ENCODE measurements at places on chromosomes 4 and X.

GRCh38 chr4:41384992-41385391 is 128.3 kb downstream of the UCHL1 start:
- DNase-seq = peak; percentile 17

DNA sequence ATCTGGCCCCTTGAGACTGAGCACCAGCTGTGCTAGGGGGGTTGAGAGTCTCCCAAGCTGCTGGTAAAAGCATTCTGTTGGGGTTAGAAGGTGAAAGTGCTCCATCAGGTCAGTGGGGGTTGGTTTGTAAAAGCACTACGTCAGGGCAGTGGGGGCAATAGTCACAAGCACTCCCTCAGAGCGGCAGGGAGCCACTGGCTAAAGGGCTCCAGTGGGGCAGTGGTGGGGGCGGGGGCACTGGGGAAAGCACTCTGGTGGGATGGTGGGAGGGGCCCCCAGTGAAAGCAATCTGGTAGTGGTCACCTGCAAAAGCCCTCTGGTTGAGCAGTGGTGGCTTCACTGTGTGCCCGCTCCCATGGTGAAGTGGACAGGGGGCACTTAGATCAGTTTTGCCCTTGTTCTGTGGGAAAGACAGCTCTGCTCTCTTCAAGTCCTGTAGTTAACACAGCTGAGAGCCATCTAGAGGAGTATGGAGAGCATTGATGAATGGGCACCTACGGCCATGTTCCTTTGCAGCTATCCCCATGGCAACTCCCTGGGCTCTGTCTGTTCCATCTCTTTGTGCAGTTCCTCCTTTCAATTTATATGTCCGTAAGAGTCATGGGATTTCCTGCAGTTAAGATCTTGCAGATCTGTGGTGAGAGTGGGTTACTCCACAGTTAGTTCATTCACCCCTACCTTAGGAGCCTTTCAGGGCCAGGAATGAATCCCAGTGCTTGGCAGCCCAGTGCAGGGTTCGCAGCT is 106.4 kb downstream of the SH3BGRL start:
- no peak for DNase-seq

DNA sequence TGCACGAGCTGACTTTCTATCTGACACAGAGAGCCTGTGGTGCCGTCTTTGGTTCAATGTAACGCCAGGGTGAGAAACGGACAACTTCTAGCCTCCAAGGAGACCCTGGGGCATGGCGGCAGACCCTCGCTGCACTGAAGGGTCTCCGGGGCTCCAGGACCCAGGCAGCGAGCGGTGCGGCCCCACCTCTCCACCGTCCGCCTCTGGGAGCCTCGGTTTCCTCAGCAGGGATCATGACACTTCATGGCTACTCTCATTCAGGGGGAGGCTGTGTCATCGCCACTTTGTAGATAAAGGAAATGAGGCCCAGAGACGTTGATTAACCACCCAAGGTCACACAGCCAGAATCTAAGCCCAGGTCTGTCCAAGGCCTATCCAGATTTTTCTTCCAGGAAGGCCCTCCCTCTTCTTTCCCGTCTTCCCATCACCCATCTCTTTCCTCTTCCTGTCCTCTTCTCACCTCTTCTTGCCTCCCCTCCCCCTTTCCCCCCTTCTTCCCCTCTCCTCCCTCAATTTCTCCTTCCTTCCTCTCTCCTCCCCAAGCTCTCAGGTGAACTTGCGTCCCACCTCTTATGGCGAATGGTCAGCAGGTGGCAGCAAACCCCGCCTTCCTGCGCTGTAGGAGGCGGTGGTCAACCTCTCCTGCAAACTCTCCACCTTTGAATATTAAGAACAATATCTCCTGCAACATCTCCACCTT is 69.3 kb upstream of the HMX1 start:
- DNase-seq = no peak

GRCh38 chrX:103376979-103377324 is 614 bp downstream of the BEX3 start:
- DNase-seq = peak; percentile 39

- no peak for DNase-seq
These were observed 10.0 kb downstream of the ABHD18 start for GRCh38 chr4:127975121-127975770.

DNA sequence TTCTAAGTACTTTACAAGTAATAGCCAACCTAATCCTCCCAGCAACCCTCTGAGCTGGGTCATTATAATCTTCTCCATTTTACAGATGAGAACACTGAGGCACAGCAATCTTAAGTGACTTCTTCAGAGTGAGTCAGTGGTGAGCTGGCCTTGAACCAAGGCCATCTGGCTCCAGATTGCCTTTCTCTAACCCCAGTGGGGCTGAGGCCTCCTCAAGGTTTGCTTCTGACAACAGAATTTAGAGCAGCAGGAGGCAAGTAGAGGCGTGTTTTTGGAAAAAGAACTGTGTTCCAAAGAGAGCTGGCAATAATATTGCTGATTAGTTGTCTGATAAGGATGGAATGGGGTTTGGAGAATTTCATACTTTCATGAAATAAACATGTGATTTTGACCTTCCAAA is 41.2 kb downstream of the PIR start:
- DNase-seq = peak; percentile 83

DNA sequence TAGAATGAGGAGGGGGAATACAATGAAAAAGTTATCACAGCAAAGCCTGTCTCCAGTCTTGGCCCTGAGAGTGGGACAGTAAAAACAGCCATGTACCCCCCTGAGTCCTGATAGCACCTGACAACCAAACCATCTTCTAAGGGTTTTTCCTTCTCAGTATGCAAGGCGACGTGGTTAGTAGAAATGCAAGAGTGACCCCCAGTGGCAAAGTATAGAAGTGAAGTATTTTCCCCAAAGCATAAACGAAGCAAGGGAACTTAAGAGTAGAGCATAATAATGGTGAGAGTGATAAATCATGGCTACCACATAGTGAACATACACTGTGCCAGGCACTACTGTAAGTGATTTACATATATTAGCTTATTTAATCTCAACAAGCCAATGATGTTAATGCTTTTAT is 52.8 kb downstream of the FAM47C start:
- peak; percentile 31 for DNase-seq
